Naive thymus-derived CD4-positive, alpha-beta T cell (primary cell): ENCODE measurements at places on chromosomes 12 and 14. TPM values are rescaled to one million over a fixed set of nuclear protein-coding genes. Genes with fewer than 3 reads are reported as not detected.

The TAMALIN gene
- 33.7 TPM for total RNA-seq

DNA sequence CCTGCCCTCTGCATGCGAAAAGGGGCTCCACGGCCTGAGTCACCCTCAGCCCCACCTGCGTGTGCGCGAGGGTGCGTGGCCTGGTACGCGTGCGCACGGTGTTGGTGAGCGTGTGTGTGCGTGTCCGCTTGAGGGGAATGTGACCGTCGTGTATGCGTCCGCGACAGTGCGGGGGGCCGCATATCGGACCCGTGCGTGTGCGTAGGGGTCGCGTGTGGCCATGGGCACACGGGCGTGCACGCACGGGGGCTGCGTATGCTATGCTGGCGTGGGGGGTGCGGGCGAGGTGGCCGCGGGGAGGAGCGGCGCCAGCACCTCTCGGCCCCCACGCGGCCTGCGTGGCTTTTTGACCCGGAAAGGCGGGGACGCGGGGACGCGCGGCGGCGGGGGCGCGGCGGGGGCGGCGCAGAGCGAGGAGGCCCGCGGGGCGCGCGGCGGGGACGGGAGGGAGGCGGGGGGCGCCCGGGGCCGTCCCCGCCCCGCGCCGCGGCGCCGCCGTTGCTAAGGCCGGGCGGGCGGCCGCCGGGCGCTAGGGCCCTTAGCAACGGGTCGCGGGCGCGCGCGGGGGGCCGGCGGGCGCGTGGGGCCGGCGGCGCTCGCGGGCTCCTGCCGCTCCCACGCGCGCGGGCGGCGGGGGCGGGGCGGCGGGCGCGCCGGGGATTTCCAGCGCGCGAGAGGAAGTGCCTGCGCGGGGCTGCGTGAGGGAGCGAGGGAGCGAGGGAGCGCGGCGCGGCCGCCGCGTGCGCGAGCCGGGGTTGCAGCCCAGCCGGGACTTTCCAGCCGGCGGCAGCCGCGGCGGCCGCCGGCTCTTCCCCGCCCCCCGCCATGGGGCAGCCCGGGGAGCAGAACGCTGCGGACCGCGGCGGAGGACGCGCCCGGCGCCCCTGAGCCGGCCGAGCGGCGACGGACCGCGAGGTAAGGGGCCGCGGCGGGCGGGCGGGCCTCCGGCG lies at the start of gene TRAF3:
Gene TRAF3, plus strand, starts transcription at position 689 of the 950 bp plus-strand sequence. CDS start 92,753 bp downstream, outside the sequence.
- peak; percentile 85 for DNase-seq
- H3K27me3 ChIP-seq = no peaks in the 10 kb centered on the region
- peaks cover 44% of the 10 kb centered on the region for H3K4me1 ChIP-seq

The IRF2BPL gene
- 45.2 TPM for total RNA-seq

GRCh38 chr14:88547386-88547780 lies 7.4 kb downstream of the PTPN21 start:
- no peak for DNase-seq
- H3K36me3 ChIP-seq = no peaks in the 10 kb centered on the region
- H3K4me1 ChIP-seq = no peaks in the 10 kb centered on the region
- no peak overlapping the region for H3K4me3 ChIP-seq

GRCh38 chr14:79161571-79161970 lies 991.4 kb downstream of the NRXN3 start:
- DNase-seq = no peak
- H3K27ac ChIP-seq = no peak overlapping the region
- H3K36me3 ChIP-seq = no peaks in the 10 kb centered on the region
- no peaks in the 10 kb centered on the region for H3K27me3 ChIP-seq
- H3K4me3 ChIP-seq = no peak overlapping the region
- H3K4me1 ChIP-seq = no peaks in the 10 kb centered on the region

The SLC25A47 gene
- total RNA-seq = not detected

GRCh38 chr12:68439368-68440045 lies 107.3 kb upstream of the MDM1 start:
- DNase-seq = no peak
- H3K4me3 ChIP-seq = no peak overlapping the region
- H3K4me1 ChIP-seq = peaks cover 8% of the 10 kb centered on the region

DNA sequence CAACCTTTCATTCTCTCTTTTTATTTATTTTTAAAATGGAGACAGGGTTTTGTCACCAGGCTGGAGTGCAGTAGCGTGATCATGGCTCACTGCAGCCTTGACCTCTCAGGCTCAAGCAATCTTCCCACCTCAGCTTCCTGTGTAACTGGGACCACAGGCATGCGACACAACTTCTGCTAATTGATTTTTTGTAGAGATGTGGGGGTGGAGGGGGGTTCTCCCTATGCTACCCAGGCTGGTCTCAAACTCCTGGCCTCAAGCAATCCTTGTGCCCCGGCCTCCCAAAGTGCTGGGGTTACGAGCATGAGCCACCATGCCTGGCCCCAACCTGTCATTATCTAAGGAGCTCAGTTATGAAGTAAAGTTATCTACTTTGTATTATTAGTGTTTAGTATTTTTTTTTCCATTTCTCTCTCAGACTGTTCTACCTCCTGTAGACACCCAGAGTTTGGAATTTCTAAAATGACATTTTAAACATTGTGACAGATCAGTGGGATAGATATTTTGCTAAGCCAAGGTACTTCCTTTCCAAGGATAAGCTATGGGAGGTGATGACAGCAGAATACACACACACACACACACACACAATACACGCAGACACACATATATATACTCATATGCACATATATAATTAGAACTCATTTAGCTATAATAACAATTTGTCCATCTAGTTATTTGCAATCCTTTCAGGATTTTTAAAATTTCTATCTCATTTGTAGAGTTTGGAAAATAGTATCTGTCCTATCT lies 2.1 kb upstream of the USP44 start:
- DNase-seq = no peak
- no peaks in the 10 kb centered on the region for H3K27me3 ChIP-seq
- peaks cover 2% of the 10 kb centered on the region for H3K36me3 ChIP-seq
- no peak overlapping the region for H3K4me3 ChIP-seq
- peak overlapping the region; percentile 66 for H3K27ac ChIP-seq

The MANSC4 gene
- not detected for total RNA-seq

The PPP1R36 gene
- not detected for total RNA-seq

The ALX1 gene
- total RNA-seq = not detected

GRCh38 chr12:128542844-128543243 lies 275.9 kb downstream of the TMEM132C start:
- no peak for DNase-seq
- no peaks in the 10 kb centered on the region for H3K36me3 ChIP-seq
- no peaks in the 10 kb centered on the region for H3K4me1 ChIP-seq
- no peaks in the 10 kb centered on the region for H3K27me3 ChIP-seq
- no peak overlapping the region for H3K27ac ChIP-seq

DNA sequence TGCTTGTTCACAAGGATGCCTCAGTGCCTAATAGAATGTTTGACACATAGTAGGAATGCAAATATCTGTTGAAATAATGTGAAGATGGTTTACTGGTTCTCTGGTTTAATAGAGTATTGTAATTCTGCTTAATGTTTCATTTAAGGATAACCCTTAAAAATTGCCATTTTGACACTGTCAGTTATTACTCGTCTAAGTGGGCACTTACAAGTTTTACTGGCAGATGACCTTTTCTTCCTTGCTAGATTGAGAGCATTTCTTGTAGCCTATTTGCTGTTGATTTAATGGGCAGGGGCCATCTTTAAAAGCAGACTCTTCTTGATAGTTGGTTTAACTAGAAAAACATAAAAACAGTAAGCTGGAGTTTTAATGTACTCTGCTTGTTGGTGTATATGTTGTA lies 1.9 kb downstream of the TMEM263 start:
- peaks cover 8% of the 10 kb centered on the region for H3K4me1 ChIP-seq
- no peaks in the 10 kb centered on the region for H3K27me3 ChIP-seq
- no peaks in the 10 kb centered on the region for H3K36me3 ChIP-seq
- peak overlapping the region; percentile 94 for H3K4me3 ChIP-seq
- H3K27ac ChIP-seq = peak overlapping the region; percentile 94

The YAF2 gene
- 54.2 TPM for total RNA-seq

The TMED8 gene
- total RNA-seq = 6.0 TPM

DNA sequence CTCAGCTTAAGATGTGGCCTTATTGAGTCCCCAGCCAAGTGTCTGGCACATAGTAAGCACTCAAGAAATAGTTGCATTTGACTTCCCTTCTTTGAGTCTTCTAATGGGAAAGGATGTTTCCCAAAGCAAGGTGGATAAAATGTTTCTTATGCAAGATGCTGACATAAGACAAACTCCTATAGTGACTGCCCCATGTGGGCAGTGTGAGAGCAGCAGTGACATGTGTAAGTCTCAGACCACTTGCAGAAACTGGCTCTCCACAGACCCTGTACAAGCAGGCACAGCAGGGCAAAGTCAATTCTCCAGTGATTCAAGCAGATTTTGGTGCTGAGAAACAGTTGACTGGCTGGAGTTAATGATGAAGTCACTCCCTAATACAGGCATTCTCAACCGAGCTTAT lies 255.3 kb downstream of the ANO2 start:
- DNase-seq = no peak
- H3K4me1 ChIP-seq = no peaks in the 10 kb centered on the region
- H3K27me3 ChIP-seq = no peaks in the 10 kb centered on the region
- H3K4me3 ChIP-seq = no peak overlapping the region
- no peak overlapping the region for H3K27ac ChIP-seq
- no peaks in the 10 kb centered on the region for H3K36me3 ChIP-seq

GRCh38 chr12:115657081-115658013 lies 620.1 kb downstream of the MED13L start:
- H3K27ac ChIP-seq = no peak overlapping the region
- H3K27me3 ChIP-seq = peaks cover 3% of the 10 kb centered on the region
- H3K36me3 ChIP-seq = no peaks in the 10 kb centered on the region
- H3K4me3 ChIP-seq = no peak overlapping the region

The PIANP gene
- total RNA-seq = 0.23 TPM in 1 of 2 replicates, not detected in the other

DNA sequence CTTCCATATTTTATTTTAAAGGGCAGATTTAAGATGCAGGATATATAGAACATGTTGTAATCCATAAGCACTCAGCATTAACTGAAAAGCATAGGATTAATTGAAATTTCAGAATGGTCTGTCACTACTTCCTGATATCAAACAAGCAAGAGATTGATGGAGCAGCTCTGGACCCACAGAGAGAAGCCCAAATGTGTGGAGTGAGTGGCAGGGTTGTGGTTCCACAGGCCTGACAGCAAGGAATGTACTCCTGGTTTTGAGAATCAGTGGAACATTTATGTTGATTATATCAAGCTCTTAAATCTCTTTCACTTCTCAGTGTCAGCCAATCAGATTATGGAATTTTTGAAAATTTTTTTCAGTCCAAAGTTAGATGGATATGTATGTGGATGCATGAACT lies 267.6 kb upstream of the PRICKLE1 start:
- H3K36me3 ChIP-seq = no peaks in the 10 kb centered on the region
- H3K27me3 ChIP-seq = no peaks in the 10 kb centered on the region
- no peak overlapping the region for H3K4me3 ChIP-seq
- H3K4me1 ChIP-seq = no peaks in the 10 kb centered on the region
- no peak overlapping the region for H3K27ac ChIP-seq
- DNase-seq = no peak

DNA sequence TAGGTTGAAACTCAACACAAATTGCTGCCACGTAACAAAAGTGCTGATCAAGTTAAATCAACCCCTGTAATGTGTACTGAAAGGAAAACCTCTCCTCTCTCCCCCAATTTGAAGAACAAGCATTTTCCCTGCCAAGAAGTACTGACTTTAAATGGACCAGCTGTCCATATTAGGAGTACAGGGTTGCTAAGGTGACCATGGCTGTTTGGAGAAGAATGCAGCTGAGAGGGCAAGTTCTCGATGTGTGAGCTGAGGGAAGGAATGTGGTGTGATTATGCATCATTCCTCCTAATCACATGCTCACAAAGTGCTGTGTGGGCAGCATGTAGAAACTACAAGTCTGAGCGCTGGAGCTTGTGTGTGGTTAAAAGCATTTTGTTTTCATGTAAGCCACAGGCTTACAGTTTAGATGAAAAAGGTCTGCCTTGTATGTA lies 50.9 kb upstream of the CCT2 start:
- H3K36me3 ChIP-seq = no peaks in the 10 kb centered on the region
- H3K27me3 ChIP-seq = no peaks in the 10 kb centered on the region
- H3K4me3 ChIP-seq = no peak overlapping the region
- H3K27ac ChIP-seq = no peak overlapping the region
- no peak for DNase-seq
- H3K4me1 ChIP-seq = no peaks in the 10 kb centered on the region

- no peak overlapping the region for H3K4me3 ChIP-seq
- H3K27me3 ChIP-seq = no peaks in the 10 kb centered on the region
- no peak for DNase-seq
- peaks cover 7% of the 10 kb centered on the region for H3K4me1 ChIP-seq
Observed at GRCh38 chr14:63895510-63895909, 42.7 kb downstream of the SYNE2 start.

- no peak overlapping the region for H3K27ac ChIP-seq
- DNase-seq = no peak
- peaks cover 2% of the 10 kb centered on the region for H3K4me1 ChIP-seq
- H3K4me3 ChIP-seq = no peak overlapping the region
Observed at GRCh38 chr12:21444193-21445146, 7.0 kb downstream of the PYROXD1 start.

The KRT73 gene
- 26.7 TPM for total RNA-seq

- no peak for DNase-seq
- H3K4me3 ChIP-seq = no peak overlapping the region
- H3K4me1 ChIP-seq = no peaks in the 10 kb centered on the region
- no peaks in the 10 kb centered on the region for H3K27me3 ChIP-seq
- no peaks in the 10 kb centered on the region for H3K36me3 ChIP-seq
Observed at GRCh38 chr14:85300107-85300506, 229.8 kb upstream of the FLRT2 start.

DNA sequence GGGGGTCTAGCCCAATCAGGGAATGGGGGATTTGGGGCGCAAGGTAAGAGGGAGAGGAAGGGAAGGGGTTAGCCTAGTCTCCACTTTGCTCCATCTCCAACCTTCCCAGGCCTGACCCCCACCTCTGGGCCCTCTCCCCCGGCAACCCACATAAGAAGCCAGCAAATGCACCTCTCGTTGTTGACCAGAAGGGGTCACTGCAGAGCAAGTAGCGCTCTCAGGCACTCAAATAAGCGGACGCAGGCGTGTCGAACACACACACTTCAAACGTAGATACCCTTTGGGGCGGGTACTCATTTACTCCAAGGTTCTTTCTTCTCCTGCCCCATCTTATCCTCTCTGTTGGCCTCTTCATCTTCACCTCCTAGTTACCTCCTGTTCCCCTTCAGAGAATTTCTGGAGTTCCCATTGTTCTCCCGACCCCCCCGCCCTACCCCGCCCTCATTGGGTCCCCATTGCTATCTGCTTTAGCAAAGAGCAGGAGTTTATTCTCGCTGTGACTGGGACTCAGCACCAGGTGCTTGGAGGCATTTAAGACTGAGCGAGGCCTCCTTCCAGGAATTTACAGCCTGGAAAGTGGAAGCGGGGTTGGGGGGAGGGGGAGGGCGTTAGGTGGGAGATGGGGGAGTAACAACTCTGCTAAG lies 1.5 kb upstream of the SRRM4 start:
- DNase-seq = no peak
- H3K4me3 ChIP-seq = no peak overlapping the region
- H3K27me3 ChIP-seq = no peaks in the 10 kb centered on the region
- H3K4me1 ChIP-seq = no peaks in the 10 kb centered on the region
- no peaks in the 10 kb centered on the region for H3K36me3 ChIP-seq
- no peak overlapping the region for H3K27ac ChIP-seq

The C12orf42 gene
- total RNA-seq = 15.4 TPM

- H3K27ac ChIP-seq = no peak overlapping the region
- H3K27me3 ChIP-seq = no peaks in the 10 kb centered on the region
- H3K4me3 ChIP-seq = no peak overlapping the region
- no peak for DNase-seq
- H3K36me3 ChIP-seq = no peaks in the 10 kb centered on the region
- no peaks in the 10 kb centered on the region for H3K4me1 ChIP-seq
Observed at GRCh38 chr12:105744371-105745058, 394.2 kb downstream of the NUAK1 start.
